Right kidney (tissue), 9 donors: ENCODE measurements at places on chromosomes 4 and X.

GRCh38 chrX:101206471-101206870 lies 13.1 kb upstream of the DRP2 start:
- no peak for DNase-seq

DNA sequence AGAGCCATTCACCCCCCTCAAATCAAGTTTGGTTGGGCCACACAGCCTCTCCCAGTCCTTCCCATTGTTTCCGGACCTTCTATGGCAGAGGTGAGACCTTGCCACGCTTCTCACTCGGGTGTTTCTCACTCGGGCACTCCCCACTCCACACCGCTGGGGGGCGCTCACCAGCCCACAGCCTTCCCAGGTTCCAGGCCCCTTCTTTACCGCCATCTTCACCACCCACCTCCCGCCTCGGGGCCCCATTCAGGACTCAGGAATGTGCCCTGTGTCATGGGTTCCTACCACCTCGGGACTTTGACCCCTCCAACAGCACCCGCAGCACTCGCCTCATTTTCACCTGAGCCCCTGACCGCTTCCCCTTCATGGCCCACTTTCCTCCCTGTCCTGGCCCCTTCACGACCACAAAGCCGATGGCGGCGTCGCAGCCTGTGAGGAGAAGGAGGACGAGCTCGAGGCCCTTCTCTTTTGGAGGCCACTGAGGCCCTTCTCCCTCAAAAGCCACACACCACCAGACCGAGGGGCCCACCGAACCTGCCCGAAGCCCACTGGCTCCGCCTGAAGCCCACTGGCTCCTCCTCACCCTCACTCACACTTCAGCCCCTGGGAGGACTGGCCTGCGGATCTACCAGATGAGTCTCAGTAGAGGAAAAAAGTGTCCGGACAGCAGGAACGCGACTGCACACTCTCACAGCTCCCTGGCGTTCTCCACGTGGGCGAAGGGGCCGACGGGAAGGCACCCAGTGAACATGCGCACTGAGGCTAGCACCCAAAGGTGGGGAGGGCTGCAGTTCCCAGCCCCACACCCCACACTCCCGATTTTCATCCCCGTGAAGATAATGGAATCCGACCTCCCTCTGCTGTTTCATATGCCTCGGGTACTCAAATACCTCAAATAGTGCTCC lies at the start of gene PAGE1:
TSS of gene PAGE1 (minus strand) at position 709 of the 905 bp plus-strand sequence. CDS start 1,214 bp downstream, outside the sequence.
- no peak for DNase-seq

DNA sequence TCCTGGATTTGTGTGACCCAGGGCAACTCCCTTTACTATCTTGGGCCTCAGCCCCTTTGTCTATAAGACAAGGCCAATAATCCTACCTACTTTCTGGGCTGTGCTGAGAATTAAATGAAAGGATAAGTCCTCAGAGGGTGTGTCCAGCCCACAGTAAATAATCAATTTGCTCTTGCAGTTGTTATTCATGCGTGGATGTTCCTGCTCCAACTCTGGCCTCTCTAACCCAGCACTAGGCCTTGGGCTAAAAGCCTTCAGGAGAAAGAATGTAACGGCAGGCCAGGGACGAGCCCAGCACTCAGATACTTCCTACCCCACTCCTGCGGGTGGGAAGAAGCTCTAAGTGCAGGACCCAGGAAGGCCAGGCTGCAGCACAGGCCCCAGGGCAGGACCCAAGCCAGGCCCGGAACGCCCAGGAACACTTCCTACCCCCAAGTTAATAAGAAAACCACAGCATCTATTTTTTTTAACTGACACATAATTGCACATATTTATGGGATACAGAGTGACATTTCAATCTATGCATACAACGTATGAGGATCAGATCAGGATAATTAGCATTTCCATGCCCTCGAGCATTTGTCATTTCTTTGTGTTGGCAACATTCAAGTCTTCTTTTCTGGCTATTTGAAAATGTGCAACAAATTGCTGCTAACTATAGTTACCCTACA lies 179.6 kb upstream of the RBPJ start:
- DNase-seq, result no peak

DNA sequence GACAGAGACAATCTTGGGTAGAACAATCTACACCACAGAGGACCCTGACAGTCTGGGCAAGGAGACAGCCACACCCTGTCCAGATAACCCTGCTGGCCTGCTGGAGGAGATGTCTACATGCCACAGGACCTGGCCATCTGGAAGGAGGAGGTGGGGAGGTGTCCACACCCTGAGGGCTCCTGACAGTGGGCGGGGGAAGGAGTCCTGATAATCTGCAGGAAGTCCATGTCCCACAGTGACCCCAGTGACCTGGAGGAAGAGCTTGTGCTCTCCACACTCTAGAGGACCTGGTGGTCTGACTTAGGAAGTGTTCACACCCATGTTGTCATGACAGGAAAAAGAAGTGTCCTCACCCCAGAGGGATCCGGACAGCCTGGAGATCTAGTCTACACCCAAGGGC lies 5.5 kb downstream of the SUV39H1 start:
- DNase-seq, result no peak

GRCh38 chr4:158775091-158775651 lies 6.3 kb downstream of the FNIP2 start:
- DNase-seq, result no peak

GRCh38 chrX:129161108-129161507 lies 362.2 kb downstream of the SMARCA1 start:
- DNase-seq, result no peak

- DNase-seq, result no peak
Measured at GRCh38 chr4:167555338-167556022, 321.2 kb upstream of the SPOCK3 start.

DNA sequence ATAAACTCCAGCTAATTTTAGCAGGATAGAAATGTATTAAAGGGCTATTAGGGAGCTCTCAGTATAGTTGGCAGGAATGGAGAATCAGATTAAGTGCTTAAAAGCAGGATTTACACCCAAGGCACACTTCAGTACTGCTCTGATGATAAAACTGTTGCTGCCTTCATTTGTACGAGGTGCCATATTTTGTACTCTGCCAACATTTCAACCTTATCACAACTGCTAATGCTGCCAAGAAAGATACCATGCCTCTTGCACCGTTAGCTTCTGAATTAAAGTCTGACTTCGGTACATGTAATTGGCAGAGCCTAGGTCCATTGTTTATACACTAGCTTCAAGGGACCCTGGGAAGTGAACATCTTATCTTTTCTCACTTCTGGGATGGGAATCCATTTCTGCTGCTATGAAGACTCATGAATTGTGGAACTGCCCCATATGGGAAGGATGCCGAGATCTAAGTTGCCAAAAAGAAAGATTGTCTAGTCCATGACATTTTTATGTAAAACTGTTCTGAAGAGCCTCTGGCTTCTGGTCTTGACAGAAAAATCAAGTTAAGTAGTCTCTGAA lies 624.0 kb upstream of the IGFBP7 start:
- DNase-seq, result no peak

- no peak for DNase-seq
Measured at GRCh38 chr4:117560329-117560728, 474.0 kb upstream of the NDST3 start.

- peak; percentile 67 for DNase-seq
Measured at GRCh38 chr4:10115797-10116568, 616 bp downstream of the WDR1 start.

- no peak for DNase-seq
Measured at GRCh38 chr4:39698424-39699009, 581 bp downstream of the UBE2K start.

- no peak for DNase-seq
Measured at GRCh38 chr4:7844594-7844991, 95.1 kb downstream of the AFAP1 start.

DNA sequence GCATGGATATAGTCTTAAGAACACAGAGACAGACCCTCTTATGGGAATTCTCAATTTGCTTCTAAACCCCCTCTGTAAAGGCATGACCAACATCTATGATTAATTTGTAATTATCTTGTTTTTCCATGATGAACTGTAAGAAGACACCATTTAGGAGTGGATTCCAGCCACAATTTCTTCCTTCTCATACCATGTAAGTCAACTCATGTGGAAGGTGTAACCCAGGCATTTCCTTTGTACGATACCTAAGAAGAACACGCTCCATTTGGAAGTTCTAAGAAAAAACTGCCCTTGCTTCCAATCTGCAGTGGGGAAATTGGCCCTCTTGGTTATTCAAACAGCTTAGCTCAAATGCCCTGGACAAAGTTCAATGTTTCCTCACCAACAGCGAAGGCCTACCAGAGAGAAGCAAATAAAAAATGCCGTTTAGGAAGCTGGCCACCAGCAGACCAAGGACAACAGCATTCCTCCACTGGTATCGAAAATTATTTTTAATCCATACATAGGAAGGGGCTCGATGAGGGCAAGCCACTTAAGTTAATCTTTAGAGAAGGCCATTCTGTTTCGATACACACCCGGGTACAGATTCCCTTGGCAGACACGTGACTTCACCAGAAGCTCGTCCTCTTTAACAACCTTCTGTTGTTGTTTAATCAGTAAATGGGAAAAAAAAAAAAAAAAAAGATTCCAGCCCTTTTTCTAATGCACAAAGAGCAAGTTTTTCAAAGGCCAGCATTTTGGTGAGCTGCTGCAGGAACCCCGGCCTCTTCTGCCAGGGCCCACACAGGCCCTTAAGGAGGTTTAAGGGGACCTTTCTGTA lies 2.6 kb downstream of the DHRSX start:
- DNase-seq, result peak; percentile 59

DNA sequence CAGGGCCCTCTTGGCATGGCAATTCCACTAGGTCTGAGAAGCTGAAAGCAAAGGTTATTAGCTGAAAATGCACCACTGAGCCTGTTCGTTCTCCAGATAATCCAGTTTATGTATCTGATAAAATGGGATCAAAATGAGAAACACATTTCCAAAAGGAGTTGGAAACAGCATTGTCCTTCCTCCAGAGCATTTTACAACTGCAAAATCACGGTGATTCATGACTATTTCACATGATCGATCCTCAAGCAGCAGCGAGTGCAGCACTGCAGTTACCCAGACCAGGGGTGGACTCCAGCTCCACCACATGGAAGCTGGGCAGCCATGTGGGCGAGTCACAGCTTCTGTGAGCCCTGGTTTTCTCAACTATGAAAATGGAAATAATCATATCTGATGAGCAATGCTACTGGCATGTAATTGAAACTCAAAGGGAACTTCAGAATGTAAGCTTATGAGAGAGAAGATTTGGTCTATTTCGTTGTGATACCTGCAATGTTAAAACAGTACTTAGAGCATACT lies 78.7 kb upstream of the MSX1 start:
- no peak for DNase-seq

- DNase-seq, result no peak
Measured at GRCh38 chr4:13957871-13958270, 330.3 kb upstream of the BOD1L1 start.

- DNase-seq, result no peak
Measured at GRCh38 chr4:57039345-57039744, 60.6 kb downstream of the POLR2B start.

- no peak for DNase-seq
Measured at GRCh38 chrX:142831961-142832530, 193.7 kb upstream of the SPANXN4 start.

DNA sequence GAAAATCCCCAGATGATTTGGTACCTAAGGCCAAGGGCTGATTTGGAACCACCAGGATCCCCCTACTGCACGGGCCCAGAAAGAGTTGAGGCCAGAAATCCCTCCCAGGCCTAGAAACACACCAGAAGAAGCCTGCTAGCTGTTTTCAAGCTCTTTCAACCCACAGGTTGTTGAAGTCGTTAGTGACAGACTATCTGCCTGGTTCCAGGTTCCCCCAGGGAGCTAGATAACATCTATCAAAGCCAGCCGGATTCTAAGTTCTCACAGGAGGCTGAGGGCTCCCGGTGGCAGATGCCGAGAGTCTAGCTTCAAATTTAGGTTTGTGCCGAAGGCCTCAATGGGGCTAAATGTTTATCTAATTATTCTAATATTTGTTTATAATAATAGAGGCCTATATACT lies 132.0 kb upstream of the ATP6AP2 start:
- no peak for DNase-seq

DNA sequence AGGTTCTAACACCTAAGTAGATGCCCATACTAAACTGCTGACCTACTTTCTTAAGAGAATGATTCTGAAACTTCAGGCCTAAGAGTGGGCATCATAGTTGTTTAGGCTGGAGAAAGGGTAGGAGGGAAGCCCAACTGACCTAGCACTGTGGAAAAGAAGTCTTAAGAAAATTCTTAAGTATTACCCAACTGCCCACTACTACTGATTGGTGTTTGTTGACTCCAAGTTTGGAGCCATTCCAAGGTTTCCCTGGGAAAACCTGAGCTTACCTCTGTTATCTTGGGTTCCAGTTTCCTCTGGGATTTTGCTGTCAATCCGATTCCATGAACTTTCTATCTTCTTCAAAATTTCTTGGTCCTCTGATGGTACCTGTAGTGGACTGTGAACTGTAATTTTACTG lies 23.9 kb downstream of the ANKRD17 start:
- DNase-seq, result no peak

- no peak for DNase-seq
Measured at GRCh38 chrX:108396188-108396891, 41.9 kb downstream of the COL4A6 start.

DNA sequence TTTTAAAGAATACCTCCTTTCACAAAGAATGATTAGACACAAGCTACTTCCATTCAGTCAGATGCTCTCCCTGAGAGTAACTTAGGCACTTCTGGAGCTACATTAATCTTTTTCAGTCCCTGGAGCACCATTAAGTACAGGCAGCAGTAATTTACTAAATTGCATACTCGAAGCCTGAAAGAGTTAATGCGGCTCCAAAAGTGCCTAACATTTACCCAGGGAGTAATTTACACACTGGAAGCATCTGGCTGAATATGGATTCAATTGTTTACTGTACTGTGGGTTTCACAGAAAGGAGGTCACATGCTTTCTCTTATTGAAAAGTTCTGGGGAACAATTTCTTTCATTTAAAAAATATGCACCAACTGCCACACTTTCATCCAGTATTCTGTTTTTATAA lies 260.8 kb upstream of the TENM3 start:
- no peak for DNase-seq

DNA sequence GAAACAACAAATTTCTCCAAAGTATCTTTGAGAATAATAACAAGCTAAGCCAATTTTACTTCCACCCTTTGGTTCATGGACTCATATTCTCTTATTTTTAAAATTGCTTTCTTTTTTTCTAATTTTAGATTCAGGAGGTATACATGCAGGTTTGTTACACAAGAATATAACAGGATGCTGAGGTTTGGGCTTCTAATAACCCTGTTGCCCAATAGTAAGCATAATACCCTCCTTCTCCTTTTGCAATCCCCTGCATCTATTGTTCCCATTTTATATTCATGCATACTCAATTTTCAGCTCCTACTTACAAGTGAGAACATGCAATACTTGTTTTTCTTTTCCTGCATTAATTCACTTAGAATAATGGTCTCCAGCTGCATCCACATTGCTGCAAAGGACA lies 202.3 kb upstream of the FSTL5 start:
- DNase-seq, result no peak

GRCh38 chr4:1590244-1590643 lies 93.9 kb downstream of the FAM53A start:
- DNase-seq, result no peak

- DNase-seq, result no peak
Measured at GRCh38 chrX:39203427-39203826, 402.2 kb downstream of the MID1IP1 start.

DNA sequence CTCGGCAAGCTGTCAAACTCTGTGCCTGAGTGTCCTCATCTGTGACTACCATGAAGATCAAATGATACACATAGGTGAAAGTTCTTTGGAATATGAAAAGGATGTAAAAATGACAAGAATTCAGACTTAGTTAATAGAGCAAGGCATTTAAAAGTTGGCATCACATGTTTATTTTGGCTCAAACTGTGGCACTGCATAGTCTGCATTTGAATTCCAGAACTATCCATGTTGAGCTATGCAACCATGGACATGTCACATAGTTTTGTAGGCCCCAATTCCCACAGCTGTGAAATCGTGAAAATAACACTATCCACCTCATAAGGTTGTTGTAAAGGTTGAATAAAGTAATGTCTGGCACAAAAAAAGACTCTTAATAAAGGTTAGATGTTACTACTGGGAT lies 33.9 kb downstream of the AFF2 start:
- DNase-seq, result no peak
